ENCODE measurements at places on chromosomes 2 and 18.

DNA sequence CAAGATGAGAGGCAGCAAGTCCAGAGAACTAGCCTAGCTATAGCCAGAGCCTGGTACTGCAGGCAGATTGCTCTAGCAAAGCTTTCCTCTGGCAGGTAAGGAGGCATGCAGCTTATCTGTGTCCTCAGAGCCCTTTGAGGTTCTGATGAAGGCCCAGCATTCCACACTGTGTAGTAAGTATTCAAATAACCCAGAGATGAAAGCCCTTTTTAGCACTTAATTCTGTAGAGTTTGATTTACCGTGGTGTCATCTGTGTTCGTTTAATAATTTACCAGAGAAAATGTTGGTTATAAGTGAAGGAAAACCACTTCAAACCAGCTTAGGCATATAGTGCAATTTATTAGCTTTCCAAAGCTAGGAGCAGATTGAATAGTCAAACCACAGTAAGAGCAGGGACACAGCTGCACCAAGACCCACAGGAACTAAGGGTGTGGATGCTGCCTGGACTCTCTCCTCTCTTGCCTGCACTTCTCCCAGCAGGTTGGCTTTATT lies 226.6 kb downstream of the BABAM2 start:
- DNase-seq: no peak

GRCh38 chr2:27915874-27916273 lies 25.3 kb downstream of the BABAM2 start:
- no peak for DNase-seq

GRCh38 chr2:42969231-42970150 lies 177.1 kb upstream of the HAAO start:
- DNase-seq: no peak

DNA sequence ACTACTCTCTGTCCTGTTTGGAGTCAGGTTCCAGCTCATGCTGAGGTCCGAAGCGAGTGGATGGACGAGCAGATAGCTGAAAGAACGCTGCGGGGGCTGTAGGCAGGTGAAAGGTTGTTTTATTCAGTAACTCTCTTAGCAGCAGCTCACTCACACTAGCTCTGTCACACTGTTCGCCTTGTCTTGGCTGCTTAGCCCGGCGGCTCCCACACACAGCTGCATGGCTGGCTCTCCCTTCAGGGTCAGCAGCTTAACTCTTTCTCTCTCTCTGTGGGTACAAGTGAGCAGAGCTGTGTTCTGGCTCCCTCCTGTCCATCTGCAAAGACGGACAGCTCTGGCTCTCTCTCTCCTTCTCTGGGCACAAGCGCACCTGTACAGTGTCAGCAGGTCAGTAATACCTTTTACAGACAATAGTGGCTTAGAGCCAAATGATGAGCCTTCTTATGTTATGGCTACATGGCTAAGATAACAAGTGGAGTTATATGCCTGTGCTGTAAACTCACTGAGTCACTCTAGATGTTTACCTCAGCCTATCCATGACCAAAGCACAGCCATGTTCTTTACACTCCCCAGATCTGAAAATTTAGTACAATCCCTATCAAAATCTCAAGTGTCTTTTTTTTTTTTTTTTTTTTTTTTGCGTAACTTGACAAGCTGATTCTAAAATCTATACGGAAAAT lies 149.3 kb downstream of the GALNT1 start:
- DNase-seq: no peak

- DNase-seq: no peak
Measured at GRCh38 chr2:165274698-165275097, 35.5 kb downstream of the SCN2A start.

DNA sequence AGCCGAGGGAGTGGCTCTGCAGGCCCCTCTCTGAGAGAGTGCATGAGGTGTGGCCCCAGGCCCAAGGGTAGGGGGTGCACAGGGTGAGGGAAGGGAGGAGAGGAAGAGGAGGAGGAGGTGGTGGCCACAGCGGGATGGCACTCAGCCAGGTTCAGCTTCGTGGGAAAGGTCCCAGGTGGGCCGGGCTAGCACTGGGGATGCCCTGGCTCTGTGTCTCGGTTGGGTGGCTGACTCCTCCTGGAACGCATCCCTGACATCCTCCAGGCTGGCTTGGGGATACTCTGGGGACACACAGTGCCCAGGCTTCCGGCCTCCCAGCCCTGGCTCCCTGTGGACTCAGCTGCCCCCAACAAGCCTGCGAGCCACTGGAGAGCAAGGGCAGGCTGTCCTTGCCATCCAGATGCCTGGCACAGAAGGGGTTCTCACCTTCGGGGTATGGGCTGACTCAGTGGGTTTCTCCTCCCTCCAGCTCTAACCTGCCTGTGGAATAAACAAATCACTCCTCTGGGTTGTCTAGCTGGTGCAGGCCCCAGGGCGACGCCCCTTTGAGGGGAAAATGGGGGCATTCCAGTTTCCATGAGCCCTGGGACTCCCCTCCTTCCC lies 582 bp upstream of the ZAP70 start:
- no peak for DNase-seq

DNA sequence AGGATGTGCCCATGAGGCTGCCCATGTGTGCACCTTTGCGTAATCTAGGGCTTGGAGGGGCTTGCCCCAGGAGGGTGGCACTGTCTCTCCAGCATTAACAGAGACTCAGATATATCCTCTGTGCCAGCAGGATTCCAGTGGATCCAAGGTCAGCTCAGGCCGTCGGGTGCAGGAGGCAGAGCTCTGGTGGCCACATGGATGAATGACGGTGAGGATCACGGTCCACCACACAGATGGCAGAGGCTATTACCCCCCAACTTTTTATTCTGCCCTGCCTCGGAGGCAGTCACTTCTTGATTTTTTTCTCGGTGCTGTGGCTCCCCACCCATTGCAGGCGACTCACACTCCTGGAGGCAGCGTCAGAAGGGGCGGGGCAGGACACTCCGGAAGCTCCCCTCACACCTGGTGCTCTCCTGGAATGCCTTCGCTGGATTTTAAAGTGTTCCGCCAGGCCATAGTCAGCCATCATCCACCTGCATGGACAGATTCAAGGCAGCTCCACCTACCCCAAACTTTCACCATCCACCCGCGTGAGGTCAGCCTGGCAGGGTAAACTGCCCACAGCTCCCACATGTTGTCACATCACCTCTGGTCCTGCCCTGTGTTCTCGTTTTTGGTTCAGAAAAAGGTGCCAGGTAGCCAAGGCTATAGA lies 602.9 kb upstream of the RAB6C start:
- DNase-seq: no peak

Measured in stimulated activated CD4-positive, alpha-beta T cell treated with anti-CD3 and anti-CD28 coated beads, TNF-alpha, amount 100 ng/mL, for 48 hours (primary cell).